COR-L47 (cell line): ENCODE measurements at places on chromosomes 7 and 10.

- DNase-seq = no peak
Observed at GRCh38 chr7:28841766-28842165, 116.4 kb downstream of the TRIL start.

DNA sequence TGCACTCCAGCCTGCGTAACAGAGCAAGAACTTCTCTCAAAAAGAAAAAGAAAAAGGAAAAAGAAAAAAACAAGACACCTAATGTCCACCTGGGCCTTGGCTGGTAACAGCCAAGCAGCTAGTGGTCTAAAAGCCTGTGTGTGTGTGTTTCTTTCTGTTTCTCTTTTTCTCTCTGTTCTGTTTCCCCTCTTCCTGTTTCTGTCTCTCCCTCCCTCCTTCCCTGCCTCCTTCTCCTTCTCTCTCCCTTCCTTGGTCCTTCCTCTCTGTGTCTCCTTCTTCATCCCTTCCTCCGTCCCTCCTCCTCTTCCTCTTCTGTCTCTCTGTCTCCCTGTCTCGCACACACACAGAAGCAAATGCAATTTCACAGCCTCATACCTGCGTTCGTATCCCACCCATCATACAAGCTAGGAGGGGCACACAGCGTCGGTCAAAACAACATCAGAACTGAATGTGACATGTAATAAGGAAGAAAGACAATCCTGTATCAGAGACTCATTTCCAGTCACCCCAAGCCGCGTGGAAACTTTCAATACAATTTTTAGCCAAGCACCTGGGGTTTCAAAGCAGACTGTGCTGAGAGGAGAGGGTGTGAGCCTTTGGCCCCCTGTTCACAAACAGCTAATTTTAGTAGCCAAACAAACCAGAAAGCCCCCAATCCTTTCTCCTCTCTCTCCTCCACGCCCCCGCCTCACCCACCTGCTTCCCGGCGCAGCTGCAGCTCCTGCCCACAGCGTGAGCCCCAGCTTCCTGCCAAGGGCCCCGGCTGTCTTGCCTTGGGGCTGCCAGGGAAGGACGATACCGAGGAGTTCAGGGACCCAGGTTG lies 50.2 kb upstream of the GNA12 start:
- peak; percentile 60 for DNase-seq

DNA sequence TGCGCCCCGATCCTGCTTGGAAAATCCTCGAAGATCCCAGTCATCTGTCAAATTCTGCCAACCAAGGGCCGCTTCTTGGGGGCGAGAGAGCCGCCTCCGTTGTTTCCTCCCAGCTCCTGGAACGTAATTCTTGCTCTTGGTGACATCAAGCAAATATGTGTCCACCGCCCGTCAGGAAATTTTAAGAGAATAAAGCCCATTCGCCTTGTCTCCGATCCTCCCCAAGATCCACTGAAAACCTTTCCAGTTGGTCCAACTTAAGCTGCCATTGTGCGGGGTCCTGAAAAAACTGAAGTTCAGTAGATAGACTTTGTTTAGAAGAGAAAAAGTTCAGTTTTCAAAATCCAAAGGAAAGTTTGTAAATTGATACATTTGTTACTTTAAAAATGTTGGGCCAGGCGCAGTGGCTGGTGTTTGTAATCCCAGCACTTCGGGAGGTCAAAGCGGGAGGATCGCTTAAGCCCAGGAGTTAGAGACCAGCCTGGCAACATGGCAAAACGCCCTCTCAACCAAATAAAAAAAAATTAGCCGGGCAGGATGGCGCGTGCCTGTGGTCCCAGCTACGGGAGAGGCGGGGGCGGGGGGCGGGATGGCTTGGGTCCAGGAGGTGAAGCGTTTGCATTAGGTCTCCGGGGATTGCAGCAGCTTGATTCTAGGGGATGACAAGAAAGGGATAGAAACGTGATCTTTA lies 1.0 kb upstream of the ZNF800 start:
- DNase-seq = no peak

GRCh38 chr7:79149831-79150230 lies 303.6 kb downstream of the MAGI2 start:
- DNase-seq = no peak

- DNase-seq = no peak
Observed at GRCh38 chr7:116990056-116990455, 36.8 kb downstream of the ST7 start.
